NCI-H2081 (cell line): ENCODE measurements at places on chromosomes 5 and 9.

DNA sequence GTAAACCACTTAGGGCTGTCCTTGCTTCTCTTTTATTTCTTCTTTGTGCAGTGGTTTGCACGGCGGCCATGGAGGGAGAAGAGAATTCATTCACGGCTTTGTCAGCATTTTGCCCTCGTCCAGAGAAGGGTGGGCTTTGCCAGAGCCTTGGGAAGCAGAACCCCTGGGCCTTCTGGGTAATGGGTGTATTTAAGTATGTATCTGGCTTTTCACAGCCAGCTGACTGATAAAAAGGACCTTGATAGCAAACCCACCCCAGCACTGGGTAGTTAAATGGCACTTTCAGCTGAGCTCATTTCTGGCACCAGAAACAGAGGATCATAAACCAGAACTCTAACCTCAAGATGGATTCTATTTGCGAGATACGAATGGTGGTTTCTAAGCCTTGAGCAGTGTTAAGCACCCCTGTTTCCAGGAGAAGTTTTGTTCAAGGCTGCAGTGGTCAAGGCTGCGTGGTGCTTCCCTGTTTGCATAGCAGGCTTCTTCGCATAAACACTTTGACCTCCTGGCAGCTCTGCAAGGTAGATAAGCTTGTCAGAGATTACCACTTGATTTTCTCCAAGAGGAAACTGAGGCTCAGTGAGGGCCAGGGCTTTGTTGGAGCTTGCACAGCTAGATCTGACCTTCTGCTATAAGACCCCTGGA, 441.6 kb upstream of the KLF4 start:
- DNase-seq = no peak

DNA sequence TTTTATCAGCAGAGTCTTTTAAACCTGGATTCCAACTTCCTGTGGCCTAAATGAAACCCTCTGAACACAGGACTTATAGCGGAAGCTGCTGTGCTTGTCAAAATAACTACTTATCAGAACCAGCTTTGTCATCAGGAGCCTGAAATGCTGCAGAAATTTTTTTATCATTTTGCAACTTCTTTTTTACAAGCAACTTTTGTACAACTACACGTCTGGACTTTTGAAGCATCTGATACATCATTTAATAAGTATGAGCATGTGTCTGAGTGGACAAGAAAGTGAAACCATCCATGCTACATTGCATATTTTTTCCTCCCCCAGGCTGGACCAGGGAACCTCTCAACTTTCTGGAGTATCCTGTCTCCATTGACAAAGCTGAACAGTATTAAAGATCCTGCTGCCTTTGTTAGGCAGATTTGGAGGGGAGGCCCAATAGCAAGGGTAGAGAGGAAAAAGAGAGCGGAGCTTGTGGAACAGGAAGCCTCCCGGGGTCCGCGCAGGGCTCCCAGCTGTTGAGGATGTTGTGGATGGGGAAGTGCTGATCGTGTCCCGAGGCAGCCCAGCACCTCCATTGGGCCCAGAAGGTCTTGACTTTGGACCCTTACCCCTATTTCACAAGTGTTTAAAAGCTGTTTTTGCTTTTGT, 196.6 kb downstream of the MSX2 start:
- no peak for DNase-seq

- no peak for DNase-seq
Observed at GRCh38 chr5:150214289-150214688, 24.4 kb downstream of the SLC6A7 start.

GRCh38 chr9:82334286-82334685, 345.7 kb downstream of the SPATA31D1 start:
- no peak for DNase-seq

GRCh38 chr5:74622122-74622521, 18.4 kb downstream of the ENC1 start:
- DNase-seq = no peak

DNA sequence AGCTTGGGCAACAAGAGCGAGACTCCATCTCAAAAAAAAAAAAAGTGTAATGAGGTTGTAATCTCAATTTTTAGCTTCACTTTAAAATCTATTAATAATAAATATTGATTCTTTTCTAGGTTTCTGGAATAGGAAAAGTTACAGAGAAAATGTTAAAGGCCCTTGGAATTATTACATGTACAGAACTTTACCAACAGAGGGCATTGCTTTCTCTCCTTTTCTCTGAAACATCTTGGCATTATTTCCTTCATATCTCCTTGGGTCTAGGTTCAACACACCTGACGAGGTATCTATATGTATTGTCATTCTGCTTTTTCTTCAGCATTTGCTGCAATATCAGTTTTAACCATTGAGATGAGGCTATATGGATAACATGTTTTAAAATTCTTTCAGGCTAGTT, 26.6 kb upstream of the ANKDD1B start:
- no peak for DNase-seq

DNA sequence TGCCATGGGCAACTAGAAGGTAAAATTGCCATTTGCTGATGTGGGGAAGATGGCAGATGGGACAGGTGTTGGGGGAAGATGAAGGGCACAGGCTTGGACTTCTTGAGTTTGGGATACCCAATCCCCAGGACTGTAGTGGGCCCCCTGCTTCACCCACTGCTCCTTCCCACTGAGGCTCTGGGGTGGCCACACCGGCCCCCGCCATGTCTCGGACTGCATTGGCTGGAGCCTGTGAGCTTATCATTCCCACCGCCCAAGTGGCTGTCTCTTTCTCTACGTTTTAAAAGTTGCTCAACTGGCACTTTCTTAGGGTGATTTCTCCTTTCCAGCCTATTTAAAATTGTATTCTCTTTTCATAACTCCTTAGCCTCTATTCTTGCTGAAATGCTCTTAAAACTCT, 730.0 kb upstream of the ADAMTS16 start:
- no peak for DNase-seq

- no peak for DNase-seq
Observed at GRCh38 chr5:124605541-124605940, 140.9 kb downstream of the ZNF608 start.

- no peak for DNase-seq
Observed at GRCh38 chr5:117892360-117892759, 1096.0 kb downstream of the DTWD2 start.

DNA sequence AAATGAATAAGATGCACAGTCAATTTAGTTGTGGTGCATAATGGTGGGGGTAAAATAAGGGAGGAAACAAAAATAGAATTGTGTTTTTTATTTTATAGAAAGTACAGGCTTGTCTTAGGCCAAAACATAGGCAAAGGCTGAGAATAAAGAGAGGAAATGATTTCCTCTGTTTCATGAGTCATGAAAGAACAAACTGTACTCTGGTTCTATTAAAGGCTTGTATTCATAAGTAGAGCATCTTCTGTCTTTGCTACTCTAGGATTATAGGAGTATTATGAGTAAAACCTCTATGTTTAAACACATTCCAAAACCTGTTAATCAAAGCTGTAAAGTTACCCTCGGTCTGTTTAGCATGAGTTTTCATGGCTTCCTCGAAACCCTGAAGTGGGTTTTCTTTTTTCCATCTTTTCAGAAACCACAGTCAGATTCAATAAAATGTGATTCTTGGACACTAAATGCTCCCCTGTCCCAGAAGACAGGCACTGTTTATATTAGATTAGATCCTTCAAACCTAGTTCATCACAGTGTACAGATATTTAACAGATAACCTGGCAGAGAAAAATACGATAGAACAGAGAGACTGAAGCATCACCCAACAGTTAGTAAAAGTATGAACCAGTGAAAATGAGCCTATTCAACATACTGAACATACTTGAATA, 473.9 kb upstream of the CYLC2 start:
- DNase-seq = no peak

GRCh38 chr5:13956471-13956870, 12.0 kb upstream of the DNAH5 start:
- DNase-seq = no peak

DNA sequence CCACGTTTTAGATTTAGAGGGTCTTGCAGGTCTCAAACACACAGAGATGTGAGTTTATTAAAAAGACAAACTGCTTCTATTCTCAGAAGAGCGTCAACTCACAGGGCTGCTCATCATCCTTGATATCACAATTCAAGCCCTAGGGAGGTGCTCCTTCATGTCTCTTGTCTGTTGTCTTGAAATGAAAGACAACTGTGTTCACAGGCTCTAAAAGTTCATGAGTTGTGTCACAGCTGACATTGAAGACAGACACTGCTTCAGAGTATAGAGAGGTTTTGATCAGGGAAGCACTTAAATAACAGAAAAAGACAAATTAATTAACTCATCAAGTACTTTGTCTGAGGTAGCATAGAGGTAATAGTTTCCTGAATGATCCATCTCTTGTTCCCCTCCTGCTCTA, 1917.6 kb upstream of the WWC1 start:
- no peak for DNase-seq

- DNase-seq = no peak
Observed at GRCh38 chr5:154770111-154770510, 14.9 kb downstream of the LARP1 start.

- no peak for DNase-seq
Observed at GRCh38 chr5:139681112-139681458, 32.9 kb downstream of the CXXC5 start.
